ENCODE measurements at places on chromosomes 13 and 19.

- no peak for DNase-seq
Measured at GRCh38 chr19:5680084-5680436, 256 bp downstream of the MICOS13 start.

DNA sequence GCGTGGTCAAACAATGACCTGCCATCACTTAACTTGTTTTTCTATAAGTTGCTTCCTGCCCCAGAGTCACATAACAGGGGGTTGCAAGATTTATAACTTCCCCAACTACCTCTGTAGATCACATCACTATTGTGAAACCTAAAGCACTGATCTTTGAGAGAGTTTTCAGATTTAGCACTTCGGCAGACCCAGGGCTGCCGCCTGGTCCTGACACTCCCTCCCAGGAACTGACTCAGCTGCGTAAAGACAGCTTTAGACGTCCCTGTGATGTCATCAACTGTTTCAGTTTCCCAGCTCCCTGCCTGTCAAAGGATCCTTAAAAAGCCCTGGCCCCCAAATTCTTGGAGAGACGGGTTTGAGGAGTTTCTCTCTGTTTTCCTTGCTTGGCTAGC is 33.3 kb downstream of the IGFL2 start:
- DNase-seq, result peak; percentile 30

DNA sequence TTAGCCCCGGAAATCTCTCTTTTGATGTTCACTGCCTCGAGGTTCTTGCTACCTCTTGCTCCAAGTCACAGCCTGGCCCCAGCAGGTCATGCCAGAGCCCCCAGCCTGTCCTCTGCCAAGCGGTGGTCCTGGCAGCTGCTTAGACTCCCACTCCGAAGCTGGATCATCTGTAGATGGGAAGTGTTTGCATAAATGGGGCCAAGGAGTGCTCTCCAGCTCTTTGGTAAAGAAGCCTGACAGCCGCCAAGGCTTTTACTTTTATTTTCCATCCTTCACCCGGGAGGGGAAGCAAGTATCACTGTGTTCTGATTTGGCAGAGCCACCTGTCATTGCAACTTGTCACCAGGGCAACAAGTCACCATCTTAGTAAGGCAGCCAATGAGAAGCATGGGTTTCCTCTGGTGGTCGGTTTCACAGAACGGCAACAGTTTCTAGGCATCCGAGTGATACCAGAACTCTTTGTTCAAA is 10.6 kb upstream of the RETN start:
- no peak for DNase-seq

GRCh38 chr13:106623799-106624460 is 56.0 kb upstream of the ARGLU1 start:
- DNase-seq, result no peak

GRCh38 chr19:47176627-47177090 is 46.0 kb downstream of the SAE1 start:
- peak; percentile 90 for DNase-seq

DNA sequence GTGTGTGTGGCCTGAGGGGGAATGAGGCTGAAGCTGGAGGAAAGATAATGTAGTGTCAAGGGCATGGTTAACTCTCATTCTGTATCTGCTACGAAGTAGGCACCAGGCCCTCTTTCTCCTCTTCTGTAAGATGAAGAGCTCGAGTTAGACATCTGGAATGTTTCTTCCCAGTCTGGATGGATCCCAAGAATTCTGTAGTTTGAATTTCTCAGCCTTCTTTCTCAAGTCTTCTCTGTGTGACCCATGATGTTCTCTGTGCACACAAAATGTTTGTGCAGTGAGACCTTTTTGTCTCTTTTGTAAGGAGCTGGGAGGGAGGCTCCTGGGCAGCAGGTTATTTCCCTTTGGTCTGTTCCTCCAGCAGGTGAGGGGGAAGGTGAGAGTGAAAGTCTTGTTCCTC is 13.7 kb downstream of the FGF9 start:
- peak; percentile 22 for DNase-seq

GRCh38 chr19:38362076-38362945 is 12.1 kb upstream of the PSMD8 start:
- DNase-seq, result peak; percentile 69

DNA sequence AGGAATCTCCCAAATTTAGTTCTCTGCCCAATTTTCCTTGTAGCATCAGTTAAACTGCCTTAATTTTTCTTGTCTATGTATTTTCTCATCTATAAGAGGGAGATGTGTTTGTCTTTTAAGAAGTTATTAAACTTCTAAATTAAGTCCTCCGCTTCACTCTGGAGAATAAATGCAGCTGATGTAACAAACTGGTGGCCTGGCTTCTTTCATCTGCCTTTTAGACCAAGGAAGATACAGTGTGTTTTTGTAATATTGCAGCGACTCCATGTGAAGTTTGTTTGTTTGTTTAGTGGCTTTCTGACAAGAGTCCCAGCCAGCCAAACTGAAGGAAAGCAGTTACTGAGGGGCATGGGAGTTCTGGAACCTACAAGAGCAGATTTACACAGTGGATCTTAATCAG is 56.4 kb downstream of the KLF12 start:
- no peak for DNase-seq

DNA sequence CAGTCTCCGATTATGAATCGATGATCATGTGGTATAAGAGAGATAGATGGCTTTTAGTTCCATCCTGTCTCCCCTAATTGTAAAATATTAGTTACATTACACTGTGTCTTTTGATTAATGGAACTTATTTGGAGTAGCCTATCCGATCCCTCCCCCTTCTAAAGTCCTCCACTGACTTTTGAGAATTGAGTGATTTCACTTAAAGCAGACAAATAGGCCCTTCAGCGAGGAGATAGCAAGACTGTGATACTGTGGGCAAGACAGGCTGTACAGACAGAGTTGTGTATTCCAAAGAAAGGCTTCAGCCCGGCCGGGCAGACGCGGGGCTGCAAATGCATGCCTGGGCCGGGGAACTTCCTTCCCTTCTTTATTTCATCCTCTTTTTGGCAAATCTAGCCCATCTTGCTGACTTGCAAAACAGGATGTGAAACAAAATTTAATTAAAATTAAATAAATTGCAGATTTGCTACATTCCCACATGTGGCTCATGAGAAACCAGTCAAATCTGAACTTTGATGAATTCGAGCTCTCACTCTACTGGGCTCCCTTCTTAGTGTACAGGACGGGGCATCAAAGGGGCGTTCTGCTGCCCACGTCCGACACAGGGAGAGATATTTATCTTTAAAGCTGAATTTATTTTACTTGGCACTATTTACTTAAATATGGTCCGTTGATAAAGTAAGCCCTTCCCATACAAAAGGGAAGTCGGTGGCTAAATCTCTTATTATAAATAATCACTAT is 314.8 kb downstream of the ZNF536 start:
- no peak for DNase-seq

DNA sequence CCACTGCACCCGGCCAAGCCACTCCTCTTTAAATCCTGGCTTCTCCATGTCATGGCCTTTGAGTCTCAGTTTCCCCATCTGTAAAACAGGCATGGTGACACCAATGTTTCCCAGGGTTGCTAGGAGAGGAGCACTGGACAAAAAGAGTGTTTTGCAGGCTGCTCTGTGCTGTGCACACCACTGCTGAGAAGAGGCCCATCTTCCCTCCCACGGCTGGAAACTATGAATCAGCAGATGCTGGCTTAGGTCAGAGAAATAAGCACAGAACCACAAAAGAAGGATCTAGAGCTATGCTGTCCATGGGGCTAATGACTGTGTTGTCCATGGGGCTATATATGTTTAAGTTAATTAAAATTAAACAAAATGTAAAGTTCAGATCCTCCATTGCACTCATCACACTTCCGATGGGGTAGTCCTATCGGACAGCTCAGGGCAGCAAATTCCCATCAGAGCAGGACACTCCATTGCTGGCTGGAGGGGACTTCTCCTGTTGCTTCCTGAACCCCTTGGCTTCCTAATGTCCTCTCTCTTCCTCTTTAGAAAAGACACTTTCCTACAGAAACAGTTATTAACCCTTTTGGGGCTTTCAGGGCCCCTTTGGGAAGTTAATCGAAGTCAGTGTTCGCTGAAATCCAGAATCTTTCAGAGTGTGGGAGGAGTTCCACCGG is 37.1 kb downstream of the TSHZ3 start:
- DNase-seq, result peak; percentile 75

DNA sequence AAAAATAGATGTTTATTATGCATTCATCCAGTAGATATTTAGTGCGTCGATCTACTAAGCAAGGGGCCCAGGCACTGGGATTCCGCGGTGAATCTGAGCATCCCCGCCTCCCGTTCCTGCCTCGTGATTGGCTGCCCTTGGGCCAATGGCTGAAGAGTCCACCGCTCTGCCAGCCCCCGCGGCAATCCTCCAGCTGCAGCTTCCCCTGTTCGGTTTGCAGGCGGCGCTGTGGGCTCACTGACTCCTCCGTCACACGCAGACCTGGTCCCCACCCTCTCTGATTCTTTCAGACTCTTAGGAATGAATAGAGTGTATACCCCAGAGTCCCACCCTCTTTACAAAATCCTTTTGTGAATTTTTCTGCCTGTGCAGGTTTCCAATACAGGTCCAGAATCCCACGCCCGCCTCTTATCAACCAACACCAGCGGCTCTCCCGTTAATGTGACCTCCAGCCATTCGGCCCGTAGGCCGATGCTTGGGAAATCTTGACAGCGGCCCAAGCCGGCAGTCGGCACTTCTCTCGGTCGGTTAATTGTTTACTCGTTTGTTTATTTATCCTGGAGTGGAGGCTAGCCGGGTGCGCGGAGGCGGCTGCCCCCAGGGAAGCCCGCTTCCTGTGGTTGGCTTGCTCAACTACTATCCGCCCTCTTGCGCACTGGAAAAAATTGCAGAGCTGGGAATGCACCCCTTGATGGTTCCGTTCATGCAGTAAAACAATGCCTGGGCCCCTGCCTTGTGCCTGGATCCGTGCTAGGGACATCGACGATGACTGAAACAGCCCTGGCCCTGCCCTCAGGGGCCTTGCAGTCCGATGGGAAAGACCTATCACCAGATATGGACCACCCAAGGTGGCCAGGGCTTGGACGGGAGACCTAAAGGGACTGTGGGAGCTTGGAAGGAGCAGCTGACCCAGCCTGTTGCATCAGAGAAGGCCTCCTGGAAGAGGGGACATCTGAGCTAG is 4.5 kb upstream of the ARHGAP35 start:
- peak; percentile 96 for DNase-seq

Data from fibroblast of skin of back (primary cell).